Activated naive CD4-positive, alpha-beta T cell treated with anti-CD3 and anti-CD28 coated beads for 36 hours (primary cell): ENCODE measurements at places on chromosomes 11 and 22.

DNA sequence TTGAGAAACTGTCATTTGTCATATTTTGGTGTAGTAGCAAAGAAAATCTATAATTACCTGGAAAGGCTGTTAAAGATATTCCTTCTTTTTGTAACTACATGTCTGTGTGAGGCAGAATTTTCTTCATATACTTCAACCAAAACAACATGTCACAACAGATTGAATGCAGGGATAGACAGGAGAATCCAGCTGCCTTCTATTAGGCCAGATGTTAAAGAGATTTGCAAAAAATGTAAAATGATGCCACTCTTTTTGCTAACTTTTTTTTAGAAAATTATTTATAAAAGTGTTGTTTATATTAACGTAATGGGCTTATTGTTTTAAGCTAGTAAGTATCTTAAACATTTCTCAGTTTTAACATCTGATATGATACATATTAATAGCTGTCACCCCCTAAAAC is 12.7 kb downstream of the DGKZ start:
- no peak for DNase-seq
- peaks cover 65% of the 10 kb centered on the region for H3K4me1 ChIP-seq
- H3K36me3 ChIP-seq: peaks cover 3% of the 10 kb centered on the region
- no peaks in the 10 kb centered on the region for H3K27me3 ChIP-seq

- peaks cover 25% of the 10 kb centered on the region for H3K36me3 ChIP-seq
- H3K4me3 ChIP-seq: no peak overlapping the region
- DNase-seq: no peak
- no peaks in the 10 kb centered on the region for H3K4me1 ChIP-seq
Observed at GRCh38 chr11:76524461-76524860, 79.6 kb downstream of the EMSY start.

GRCh38 chr22:22461583-22461982 is 47.0 kb downstream of the ZNF280B start:
- peaks cover 21% of the 10 kb centered on the region for H3K27me3 ChIP-seq
- peaks cover 1% of the 10 kb centered on the region for H3K36me3 ChIP-seq
- no peaks in the 10 kb centered on the region for H3K4me1 ChIP-seq
- DNase-seq: no peak
- H3K4me3 ChIP-seq: no peak overlapping the region

DNA sequence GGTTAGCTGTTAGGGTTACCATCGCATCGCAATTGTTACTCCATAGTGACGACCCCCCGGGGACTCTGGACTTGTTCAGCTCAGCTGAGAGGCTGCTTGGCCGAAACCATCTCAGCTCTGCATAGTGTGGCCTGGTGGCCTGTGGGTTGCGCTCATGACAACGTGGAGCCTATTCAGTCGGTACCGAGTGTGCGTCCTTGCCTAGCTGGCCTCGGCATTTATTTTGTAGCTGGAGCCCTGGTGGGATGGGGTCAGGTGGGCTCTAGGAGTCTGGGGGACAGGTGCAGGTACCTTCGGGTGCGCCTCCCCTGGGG is 13.5 kb downstream of the LRP5 start:
- peaks cover 37% of the 10 kb centered on the region for H3K4me1 ChIP-seq
- DNase-seq: no peak
- no peak overlapping the region for H3K27ac ChIP-seq
- H3K27me3 ChIP-seq: no peaks in the 10 kb centered on the region
- H3K4me3 ChIP-seq: no peak overlapping the region

DNA sequence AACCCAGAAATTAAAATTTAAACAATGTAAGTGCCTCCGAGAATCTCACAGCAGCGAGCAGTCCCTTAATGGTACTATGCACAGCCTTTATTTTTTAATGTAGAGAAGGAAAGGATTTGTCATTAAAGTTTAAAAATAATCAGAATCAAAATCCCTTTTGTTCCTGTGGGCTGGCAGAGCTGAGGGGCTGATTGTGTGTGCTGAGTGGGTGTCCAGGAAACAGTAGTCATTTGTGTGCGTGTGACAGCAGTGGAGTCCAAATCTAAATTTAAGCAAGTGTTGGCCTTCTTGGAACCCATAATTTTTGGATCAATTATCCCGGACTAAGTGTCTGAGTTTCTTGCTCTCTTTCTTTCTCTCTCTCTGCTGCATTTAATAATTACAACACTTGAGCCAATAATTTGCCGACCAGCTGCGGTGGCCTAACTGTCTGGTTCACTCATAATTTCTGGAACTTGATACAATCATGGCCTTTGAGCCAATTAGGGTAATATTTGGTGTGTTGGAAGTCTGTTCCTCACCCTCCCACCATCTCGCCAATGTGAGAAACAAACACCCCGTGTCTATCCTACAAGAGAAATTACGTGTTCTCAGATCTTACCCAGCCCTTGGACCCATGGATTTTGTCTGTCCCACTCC is 528.0 kb downstream of the SOX6 start:
- H3K4me3 ChIP-seq: no peak overlapping the region
- peaks cover 11% of the 10 kb centered on the region for H3K27me3 ChIP-seq
- DNase-seq: no peak
- H3K27ac ChIP-seq: no peak overlapping the region

GRCh38 chr22:37819105-37819433 is 4.1 kb upstream of the GALR3 start:
- no peak overlapping the region for H3K27ac ChIP-seq
- H3K4me1 ChIP-seq: peaks cover 12% of the 10 kb centered on the region
- peaks cover 20% of the 10 kb centered on the region for H3K27me3 ChIP-seq
- no peak for DNase-seq

DNA sequence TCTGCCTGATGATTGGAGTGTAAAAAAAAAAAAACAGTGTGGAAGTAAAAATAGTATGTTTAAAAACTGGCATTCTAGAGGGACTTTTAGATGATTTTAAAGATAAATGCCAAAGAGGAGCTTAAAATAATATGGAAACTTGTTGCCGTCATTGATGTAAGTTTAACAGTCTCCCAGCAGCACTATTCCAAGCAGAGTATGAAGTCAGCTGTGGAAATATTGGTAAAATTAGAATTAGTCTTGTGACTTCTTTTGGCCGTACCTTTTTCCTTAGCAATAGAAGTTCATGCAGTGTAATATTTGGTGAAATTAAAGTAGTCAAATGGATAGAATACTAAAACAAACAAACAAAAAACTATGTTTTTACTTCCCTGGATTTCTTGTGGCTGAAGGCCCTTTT is 134.9 kb downstream of the METTL15 start:
- no peaks in the 10 kb centered on the region for H3K27me3 ChIP-seq
- H3K36me3 ChIP-seq: peaks cover 26% of the 10 kb centered on the region
- H3K4me3 ChIP-seq: no peak overlapping the region
- no peaks in the 10 kb centered on the region for H3K4me1 ChIP-seq
